ENCODE measurements at places on chromosomes 6 and 20.

GRCh38 chr20:52294106-52294628, 102.6 kb upstream of the ZFP64 start:
- no peak for DNase-seq

DNA sequence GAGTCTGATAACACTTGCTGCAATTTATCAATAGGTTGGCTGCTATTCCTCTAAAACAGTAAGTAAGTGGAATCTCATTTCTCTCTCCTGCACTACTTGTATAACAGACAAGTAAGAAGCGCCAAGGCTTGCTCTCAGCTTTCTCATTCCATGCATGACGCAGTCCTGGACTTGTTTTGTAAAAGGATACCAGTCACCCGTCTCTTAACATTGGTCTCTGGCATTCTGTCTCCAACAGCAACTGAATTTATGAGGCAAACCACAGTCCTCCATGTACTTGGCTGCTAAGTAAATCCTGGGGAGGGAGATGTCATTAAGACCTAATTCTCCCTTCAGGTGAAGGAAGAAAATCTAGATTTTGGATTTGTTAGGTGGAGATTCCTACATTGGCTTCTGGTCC, 115.4 kb downstream of the OPN5 start:
- DNase-seq, result no peak

DNA sequence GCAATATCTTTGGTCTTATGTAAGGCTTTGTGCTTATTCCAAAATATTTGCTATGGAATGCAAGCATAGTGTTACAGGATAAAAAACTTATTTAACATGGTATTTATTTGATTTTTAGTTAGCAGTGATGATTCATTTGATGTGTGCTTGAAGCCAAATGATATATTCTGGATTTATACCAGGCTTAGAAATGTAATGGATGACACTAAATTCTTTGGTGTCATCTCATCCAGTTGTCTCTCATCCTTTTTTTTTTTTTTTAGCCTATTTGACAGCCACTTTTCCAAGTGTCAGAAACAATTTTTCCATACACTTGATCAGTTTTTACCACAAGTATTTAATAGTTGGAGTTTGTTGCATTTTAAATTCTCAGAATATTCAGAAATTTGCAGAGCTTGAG, 515.3 kb downstream of the CDKAL1 start:
- DNase-seq, result no peak

- DNase-seq, result no peak
Observed at GRCh38 chr20:14488212-14488611, 150.8 kb upstream of the FLRT3 start.

DNA sequence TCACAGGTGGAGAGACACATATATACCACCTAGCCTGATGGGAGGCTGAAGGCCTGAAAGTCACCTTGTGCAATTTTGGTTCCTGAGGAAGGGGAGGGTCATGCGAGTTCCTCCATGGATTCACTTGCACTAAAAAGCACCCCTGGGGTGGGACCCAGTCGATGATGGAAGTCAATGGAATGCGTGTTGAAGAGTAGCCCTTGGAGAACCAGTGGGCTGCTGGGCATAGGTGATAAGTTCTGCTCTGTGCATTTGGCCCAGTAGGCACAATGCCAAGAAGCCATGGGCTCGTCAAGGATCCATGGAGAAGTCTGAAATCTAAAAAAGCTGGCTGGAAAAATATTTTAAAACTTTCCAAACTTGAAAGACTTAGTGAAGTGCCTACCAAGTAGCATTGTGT, 18.9 kb upstream of the SCRT2 start:
- no peak for DNase-seq
